ENCODE measurements at places on chromosomes 7 and 10.

GRCh38 chr10:6194311-6194710 lies 8.4 kb upstream of the PFKFB3 start:
- DNase-seq: no peak

DNA sequence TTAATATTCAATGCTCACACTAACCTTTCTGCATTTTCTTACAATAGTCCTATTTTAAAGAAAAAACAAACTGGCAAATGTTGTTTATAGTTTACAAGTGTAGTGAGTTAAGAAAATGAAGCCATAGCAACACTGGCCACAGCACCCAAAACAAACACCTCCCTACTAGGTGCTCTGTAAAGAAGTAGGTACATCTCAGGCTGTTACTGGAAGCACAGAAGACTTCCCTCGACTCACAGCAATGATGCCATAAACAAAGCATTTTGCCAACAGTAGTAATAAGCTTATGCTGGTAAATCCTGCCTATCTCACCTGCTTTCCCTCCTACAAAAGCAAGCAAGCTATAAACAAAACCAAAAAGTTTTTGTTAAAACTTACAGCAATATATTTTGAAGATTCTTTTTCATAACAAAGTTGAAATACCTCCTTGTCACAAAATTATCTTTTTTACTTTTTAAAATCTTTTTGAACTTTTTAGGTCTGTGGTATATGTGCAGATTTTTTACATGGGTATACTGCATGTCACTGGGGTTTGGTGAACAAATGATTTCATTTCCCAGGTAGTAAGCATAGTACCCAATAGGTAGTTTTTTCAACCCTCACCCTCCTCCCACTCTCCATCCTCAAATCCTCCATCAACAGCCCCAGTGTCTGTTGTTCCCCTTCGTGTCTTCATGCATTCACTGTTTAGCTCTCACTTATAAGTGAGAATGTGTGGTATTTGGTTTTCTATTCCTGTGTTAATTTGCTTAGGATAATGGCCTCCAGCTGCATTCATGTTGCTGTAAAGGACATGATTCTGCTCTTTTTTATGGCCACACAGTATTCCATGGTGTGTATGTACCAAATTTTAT lies 28.4 kb downstream of the COA1 start:
- DNase-seq: no peak

DNA sequence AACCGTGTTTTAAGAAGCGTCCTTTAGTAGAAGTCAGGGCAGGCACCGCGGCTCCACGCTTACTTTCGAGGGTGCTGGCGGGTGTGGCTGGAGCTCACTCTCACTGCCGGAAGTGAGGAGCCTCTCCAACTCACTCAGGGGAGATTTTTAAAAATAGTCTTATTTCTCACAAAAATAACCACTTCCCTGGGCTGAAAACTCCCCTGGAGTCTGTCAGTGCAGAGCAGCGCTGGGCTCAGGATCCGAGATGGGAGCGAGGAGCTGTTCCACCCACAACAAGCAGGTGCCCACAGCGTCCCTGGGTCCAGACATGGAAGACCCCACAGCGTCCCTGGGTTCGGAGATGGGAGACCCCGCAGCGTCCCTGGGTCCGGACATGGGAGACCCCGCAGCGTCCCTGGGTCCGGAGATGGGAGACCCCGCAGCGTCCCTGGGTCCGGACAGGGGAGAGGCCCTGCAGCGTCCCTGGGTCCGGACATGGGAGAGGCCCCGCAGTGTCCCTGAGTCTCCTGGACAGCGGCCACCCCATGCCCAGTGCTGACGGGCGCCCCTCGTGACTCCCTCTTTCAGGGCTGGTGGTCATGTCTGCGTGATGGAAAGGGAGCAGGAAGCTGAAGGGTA lies 51.2 kb downstream of the VIPR2 start:
- no peak for DNase-seq

GRCh38 chr10:69807122-69807521 lies 5.4 kb downstream of the COL13A1 start:
- DNase-seq: no peak

GRCh38 chr10:92080244-92080643 lies 156.7 kb downstream of the BTAF1 start:
- no peak for DNase-seq

DNA sequence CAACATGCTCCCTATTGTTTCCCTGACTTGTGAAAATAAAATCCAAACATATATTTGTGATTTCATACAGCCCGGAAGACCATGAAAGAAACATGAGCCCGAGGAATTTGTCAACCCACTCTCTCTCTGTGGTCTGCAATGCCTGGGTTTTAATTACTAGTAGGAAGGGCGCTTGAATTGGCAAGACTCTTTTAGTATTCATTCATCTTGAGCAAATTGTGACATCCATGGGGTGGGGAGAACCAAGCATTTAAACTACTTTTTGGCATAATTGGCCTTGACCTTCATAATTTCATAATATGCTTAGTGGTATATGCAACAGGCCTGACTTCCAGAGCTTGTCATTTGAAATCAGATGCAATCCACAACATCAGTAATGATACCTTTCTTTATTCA lies 142.4 kb upstream of the BMPER start:
- DNase-seq: no peak
